CD4-positive, alpha-beta T cell (primary cell): ENCODE measurements at places on chromosomes 4 and X. TPM values are rescaled to one million over a fixed set of nuclear protein-coding genes. Genes with fewer than 3 reads are reported as not detected.

Gene BTC
- total RNA-seq: not detected

Gene LANCL3
- total RNA-seq: 0.05 TPM

Gene GPRASP1
- 104 TPM for total RNA-seq

Gene BGN
- total RNA-seq: not detected

Gene ZRSR2
- total RNA-seq: 18.4 TPM
